Stimulated activated CD4-positive, alpha-beta T cell treated with anti-CD3 and anti-CD28 coated beads, Interleukin-12 subunit alpha, Interleukin-12 subunit beta, amount 100 ng/mL, for 4 hours (primary cell): ENCODE measurements at places on chromosomes 3 and 15.

DNA sequence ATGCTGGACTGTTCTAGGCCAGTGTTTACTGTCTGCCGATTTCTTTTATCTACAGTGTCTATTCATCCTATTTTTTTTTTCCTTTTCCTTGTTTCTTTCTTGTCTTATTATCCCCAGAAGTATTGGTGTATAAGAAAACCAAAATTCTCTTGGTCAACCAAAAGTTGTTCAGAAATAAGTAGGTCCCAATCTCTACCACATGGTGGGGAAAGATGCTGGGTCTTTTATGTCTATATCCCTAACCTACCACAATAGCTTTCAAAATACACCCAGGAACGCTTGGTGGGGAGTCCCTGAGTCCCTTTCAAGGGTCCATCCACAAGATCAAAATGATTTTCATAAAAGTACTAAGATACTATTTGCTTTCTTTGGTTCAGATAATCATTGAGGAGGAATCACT, 225.6 kb downstream of the CLSTN2 start:
- DNase-seq = no peak

DNA sequence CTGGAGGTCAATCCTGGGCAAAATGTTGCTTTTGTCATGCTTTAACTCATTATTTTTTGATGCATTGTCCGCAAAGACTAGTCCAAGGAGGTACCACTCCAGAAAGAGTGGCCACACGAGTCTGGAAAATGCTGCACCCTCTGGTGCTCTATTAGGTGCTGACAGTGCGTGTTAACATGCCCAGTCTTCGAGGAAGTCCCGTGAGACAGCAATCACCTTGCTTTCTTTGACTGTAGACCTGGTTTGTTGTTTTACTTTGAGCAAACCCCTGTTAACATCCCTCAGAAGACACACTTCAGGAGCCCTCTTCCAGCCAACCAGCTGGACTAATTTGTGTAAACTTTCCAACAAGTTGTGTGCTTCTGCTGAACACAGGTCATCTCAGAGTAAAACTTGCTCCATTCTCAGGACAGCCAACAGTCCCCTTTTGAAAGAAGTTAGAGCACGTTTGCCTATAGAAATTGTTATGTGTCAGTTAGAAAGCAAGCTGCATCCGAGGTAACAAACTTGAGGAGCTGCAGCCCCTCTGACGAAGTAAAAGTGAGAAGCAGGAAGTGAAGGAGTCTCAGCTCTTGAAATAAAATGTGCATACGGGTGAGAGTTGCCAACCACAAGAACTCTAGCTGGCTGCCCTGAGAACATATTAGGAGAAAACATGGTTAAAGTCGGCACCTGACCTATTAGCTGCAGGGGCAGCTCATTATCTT, 205.0 kb downstream of the LPP start:
- DNase-seq = no peak

GRCh38 chr3:37812499-37812896, 49.2 kb upstream of the CTDSPL start:
- no peak for DNase-seq

- DNase-seq = no peak
Observed at GRCh38 chr3:160953686-160954085, 151.5 kb downstream of the B3GALNT1 start.

GRCh38 chr15:94421706-94422105, 190.3 kb downstream of the MCTP2 start:
- no peak for DNase-seq
